ENCODE measurements at places on chromosomes 7 and 10. TPM values are rescaled to one million over a fixed set of nuclear protein-coding genes. Genes with fewer than 3 reads are reported as not detected.

Gene CHN2
- polyA plus RNA-seq: 0.02 TPM

GRCh38 chr10:107865691-107866090, 701.2 kb upstream of the SORCS1 start:
- no peak for DNase-seq

Gene PON1
- not detected for polyA plus RNA-seq

GRCh38 chr10:18414061-18414460, 237.3 kb downstream of the NSUN6 start:
- no peak for DNase-seq

Gene FAM25C
- not detected for polyA plus RNA-seq

- DNase-seq: peak; percentile 75
Observed at GRCh38 chr10:79148452-79149344, 79.9 kb downstream of the ZMIZ1 start.

- peak; percentile 14 for DNase-seq
Observed at GRCh38 chr7:2307690-2308107, 6.5 kb downstream of the SNX8 start.

DNA sequence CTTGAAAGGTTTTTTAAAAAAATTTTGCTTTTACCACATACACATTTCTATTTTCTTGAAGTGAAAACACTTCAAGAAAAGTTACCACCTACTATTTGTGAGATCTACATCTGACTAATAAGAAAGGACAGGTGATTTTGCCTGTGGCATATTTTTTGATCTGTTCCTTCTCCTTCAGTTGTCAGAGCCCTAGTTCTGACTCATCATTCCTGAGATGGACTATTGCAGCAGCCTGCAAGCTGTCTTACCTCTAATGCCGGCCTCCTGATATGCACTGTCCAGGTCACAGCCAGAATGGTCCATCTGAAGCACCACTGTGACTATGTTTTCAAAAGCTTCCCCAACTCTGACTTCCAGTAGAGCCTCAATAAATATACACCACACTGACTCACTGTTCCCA, 28.2 kb upstream of the ANK3 start:
- no peak for DNase-seq

Gene KCNH2
- polyA plus RNA-seq: 6.4 TPM

- DNase-seq: peak; percentile 17
Observed at GRCh38 chr10:27192284-27192683, 37.1 kb downstream of the MASTL start.

DNA sequence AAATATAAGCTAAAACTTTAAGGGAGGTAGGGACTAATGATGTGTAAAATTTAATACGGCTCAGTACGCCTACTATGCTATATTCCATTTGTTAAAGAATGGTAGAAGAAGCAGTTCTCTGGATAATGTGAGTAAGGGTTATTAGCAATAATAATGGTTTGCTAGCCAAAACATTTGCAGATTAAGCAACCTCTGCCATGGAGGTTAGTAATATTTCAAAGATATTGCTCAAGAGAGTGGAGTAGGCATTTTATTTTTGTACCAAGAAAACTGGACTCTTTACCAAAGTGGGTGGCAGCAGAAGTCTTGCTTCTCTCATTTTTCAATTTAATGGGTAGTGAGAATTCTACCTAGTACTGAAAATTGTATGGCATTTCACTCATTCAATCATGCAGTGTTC, 158.9 kb upstream of the TMEM106B start:
- DNase-seq: no peak

DNA sequence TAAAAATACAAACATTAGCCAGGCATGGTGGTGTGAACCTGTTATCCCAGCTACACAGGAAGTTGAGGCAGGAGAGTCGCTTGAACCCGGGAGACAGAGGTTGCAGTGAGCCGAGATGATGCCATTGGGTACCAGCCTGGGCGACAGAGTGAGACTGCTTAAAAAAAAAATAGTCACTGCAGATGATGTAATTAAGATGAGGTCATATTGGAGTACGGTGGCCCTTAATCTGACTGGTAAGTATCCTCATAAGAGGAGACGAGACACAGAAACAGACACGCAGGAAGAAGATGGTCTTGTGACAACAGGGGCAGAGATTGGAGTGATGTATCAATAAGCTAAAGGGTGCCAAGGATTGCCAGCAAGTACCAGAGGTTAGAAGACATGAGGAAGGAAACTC, 156.0 kb downstream of the FAM107B start:
- no peak for DNase-seq
